ENCODE measurements at places on chromosomes 1 and 21.

- H3K4me3 ChIP-seq: peak overlapping the region; percentile 77
- no peaks in the 10 kb centered on the region for H3K27me3 ChIP-seq
- H3K27ac ChIP-seq: peak overlapping the region; percentile 83
- DNase-seq: peak; percentile 78
Measured at GRCh38 chr1:108560189-108560873, 431 bp downstream of the EEIG2 start.

DNA sequence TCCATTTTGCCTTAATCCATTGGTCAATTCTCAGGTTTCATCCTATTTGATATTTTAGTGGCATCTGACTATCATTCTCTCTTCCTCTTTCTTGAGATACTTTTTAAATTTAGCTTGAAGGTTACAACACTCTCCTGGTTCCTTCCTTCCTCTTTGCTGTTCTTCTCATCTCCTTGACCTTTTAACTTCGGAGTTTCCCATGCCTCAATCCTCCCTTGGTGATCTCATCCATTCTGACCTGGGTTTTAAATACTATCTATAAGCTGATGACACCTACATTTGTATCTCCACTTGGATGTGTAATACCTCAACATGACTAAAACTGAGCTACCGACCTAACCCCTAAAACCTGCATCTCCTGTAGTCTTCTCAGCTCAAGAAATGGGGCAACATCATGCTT, 4.8 kb upstream of the ZNF687 start:
- DNase-seq: no peak
- H3K27ac ChIP-seq: no peak overlapping the region
- no peaks in the 10 kb centered on the region for H3K36me3 ChIP-seq
- peaks cover 4% of the 10 kb centered on the region for H3K4me1 ChIP-seq
- H3K27me3 ChIP-seq: no peaks in the 10 kb centered on the region

DNA sequence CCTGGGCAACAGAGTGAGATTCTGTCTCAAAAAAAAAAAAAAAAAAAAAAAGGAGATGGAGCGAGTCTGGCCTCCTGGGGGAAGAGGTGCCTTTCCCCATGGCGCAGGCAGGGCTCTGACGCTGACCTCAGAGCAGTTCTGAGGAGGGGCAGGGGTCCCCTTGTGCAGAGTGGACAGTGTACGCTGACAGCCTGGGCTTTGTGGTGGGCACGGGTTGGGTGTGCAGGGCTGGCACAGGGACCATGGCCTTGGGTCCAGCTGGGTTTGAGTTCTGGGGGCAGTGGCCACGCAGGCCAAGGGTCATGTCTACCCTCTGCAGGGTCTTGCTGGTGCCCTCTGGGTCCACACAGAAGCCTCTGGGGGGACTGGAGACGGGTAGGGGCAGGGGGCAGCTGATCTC, 260.1 kb upstream of the C1orf174 start:
- no peaks in the 10 kb centered on the region for H3K27me3 ChIP-seq
- H3K27ac ChIP-seq: no peak overlapping the region
- no peak for DNase-seq
- H3K4me1 ChIP-seq: no peaks in the 10 kb centered on the region

- H3K4me3 ChIP-seq: no peak overlapping the region
- no peaks in the 10 kb centered on the region for H3K27me3 ChIP-seq
Measured at GRCh38 chr21:38241029-38241740, 15.6 kb upstream of the KCNJ15 start.

- H3K27me3 ChIP-seq: no peaks in the 10 kb centered on the region
- H3K4me1 ChIP-seq: peaks cover 33% of the 10 kb centered on the region
- DNase-seq: peak; percentile 58
Measured at GRCh38 chr1:156726549-156727226, 1.6 kb upstream of the METTL25B start.

- H3K27ac ChIP-seq: peak overlapping the region; percentile 3
- DNase-seq: no peak
- peaks cover 23% of the 10 kb centered on the region for H3K4me1 ChIP-seq
- H3K27me3 ChIP-seq: no peaks in the 10 kb centered on the region
- H3K4me3 ChIP-seq: peak overlapping the region; percentile 61
Measured at GRCh38 chr1:156080241-156080862, 1.9 kb downstream of the MEX3A start.

- no peak overlapping the region for H3K4me3 ChIP-seq
- H3K27ac ChIP-seq: no peak overlapping the region
- no peaks in the 10 kb centered on the region for H3K27me3 ChIP-seq
- H3K36me3 ChIP-seq: no peaks in the 10 kb centered on the region
- DNase-seq: no peak
Measured at GRCh38 chr1:87307306-87307705, 21.4 kb upstream of the LMO4 start.

GRCh38 chr1:41784531-41785274, 134.0 kb downstream of the HIVEP3 start:
- DNase-seq: no peak
- no peaks in the 10 kb centered on the region for H3K4me1 ChIP-seq
- no peaks in the 10 kb centered on the region for H3K36me3 ChIP-seq
- no peak overlapping the region for H3K4me3 ChIP-seq
- H3K27ac ChIP-seq: no peak overlapping the region

GRCh38 chr1:29569971-29570634, 333.8 kb downstream of the PTPRU start:
- no peak overlapping the region for H3K4me3 ChIP-seq
- no peaks in the 10 kb centered on the region for H3K36me3 ChIP-seq
- no peaks in the 10 kb centered on the region for H3K4me1 ChIP-seq
- no peaks in the 10 kb centered on the region for H3K27me3 ChIP-seq
- DNase-seq: peak; percentile 32
- no peak overlapping the region for H3K27ac ChIP-seq
